ENCODE measurements at places on chromosomes 3 and 15. TPM values are rescaled to one million over a fixed set of nuclear protein-coding genes. Genes with fewer than 3 reads are reported as not detected.

MED12L gene
- 1.8 TPM for polyA plus RNA-seq

CACNA2D2 gene
- 14.6 TPM for polyA plus RNA-seq

GRCh38 chr3:31690771-31691170 lies 158.0 kb downstream of the STT3B start:
- DNase-seq, result no peak

MSL2 gene
- 42.0 TPM for polyA plus RNA-seq

IGF2BP2 gene
- 117 TPM for polyA plus RNA-seq

CDCP1 gene
- polyA plus RNA-seq, result 1.6 TPM

GRCh38 chr3:150472421-150472820 lies 64.3 kb downstream of the TSC22D2 start:
- DNase-seq, result no peak

DNA sequence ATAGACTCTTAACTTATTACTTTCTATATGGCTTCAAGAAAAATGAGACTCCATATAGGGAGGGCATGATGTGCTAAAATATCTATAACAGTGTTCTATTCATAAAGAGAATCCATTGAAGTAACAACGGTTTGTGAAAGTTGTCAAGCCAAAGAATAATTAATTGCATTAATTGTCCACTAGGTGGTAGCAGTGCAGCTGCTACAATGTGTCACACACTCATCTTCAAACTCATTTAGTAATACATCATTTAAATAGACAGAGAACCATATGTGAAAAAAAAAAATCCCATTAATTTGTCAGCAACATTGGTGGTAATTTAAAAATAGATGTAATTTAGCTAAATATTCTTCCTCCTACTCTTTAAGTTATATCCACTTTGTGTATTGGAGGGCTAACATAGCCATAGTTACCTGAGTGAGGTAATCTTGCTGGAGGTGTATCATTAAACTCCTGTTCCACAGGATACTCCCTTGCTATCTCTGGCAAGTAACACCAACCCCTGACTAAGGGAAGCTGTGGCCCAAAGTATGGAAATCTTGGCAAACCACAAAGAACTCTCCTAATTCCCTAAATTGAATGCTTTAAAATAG lies 3.7 kb upstream of the CPA3 start:
- DNase-seq, result no peak

- DNase-seq, result no peak
These were observed 1.1 kb upstream of the INTS14 start for GRCh38 chr15:65611888-65612615.

KNL1 gene
- polyA plus RNA-seq, result 25.6 TPM

- no peak for DNase-seq
These were observed 42.1 kb upstream of the RARB start for GRCh38 chr3:25385807-25386460.

DNA sequence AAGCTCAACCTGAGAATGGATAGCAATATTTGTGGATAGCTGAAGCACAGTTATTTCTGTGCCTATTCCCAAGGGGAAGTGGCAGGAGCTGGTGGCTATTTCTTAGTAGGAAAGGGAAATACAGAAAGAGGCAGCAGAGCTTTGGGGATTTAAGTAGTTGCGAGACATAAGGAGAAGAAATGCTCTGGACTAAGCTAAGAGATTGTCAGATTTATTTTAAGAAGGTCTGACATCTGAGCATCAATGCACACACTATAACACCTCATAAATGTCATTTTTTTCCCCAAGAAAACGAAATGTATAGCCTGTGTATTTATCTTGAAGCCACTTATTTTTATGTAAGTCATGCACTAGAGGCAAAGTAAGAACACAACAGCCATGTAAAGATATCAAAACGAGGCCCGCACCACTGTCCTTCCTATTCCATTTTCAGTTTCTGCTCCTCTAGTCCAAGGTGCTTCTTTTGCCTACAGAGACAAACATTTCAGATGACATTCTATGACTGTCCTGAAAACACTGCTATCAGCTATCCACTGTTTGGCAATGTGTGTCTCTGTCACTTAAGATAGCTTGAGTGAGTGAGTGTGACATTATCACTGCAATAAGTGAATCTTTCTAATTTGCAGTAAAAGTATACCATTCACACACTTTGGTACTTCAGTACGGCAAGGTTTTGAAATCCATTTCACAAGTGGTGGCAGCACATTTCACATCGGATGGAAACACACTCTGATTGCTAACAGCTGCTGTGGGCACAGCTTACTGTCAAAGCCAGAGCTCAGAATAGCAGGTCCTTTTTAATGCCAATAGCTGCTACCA lies 62.7 kb upstream of the ICE2 start:
- no peak for DNase-seq

RGMA gene
- 8.6 TPM for polyA plus RNA-seq

CFAP92 gene
- polyA plus RNA-seq, result 0.95 TPM

DNA sequence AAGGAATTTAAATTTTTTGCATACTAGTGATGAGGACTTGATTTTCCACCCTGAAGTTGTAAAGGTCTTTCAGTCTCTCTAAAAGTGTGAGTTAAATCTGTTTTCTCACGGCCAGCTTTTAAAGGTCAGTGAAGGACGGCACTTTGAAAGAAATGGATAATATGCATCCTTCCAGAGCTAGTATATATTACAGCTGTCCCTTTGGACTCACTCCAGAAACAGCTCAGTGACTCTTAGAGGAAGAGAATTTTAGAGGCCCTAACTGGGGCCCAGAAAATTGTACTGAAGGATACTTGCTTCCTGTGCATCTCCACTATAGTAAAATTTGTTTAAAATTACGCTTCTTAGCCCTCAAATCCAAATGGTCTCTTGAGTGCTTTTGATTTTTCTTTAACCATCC lies 41.6 kb downstream of the PIK3CA start:
- peak; percentile 59 for DNase-seq

GRCh38 chr3:100665230-100665629 lies 44.1 kb upstream of the TFG start:
- no peak for DNase-seq

DNA sequence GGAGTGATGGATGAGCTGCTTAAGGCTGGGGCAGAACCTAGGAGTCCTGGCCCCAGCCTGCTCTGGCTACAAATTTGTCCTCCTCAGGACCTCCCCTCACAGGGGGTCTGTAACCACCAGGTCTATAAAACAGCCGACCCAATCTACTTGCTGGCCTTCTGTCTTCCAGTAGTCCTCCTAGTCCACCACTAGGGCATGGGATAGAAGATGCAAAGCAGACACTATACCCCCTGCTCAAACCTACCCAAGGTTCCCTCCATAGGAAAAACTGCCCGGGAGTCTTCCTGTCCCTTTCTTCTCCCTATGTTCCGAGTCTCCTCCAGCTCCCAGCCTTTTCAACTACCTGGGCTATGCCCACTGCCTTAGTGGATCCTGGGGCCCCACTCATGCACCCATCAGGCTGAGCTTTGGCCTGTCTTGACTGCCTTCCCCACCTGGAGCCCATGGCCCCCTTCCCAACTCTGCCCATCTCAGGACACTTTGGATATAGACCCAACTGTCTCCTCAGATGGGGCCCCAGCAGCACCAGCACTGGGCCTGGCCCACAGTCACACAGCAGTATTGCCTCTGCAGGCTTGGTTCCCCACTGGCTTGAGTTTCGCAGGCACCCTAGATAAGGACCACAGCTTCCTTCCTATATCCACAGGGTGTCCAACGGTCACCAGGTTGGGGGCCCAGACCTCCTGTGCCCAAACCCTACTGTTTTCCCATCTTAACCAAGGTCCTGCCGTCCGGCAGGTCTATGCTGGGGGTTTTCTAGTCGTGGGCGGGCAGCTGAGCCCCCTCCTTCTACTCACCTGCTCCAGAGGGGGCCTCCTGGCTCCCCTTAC lies 1.1 kb downstream of the HYAL3 start:
- DNase-seq, result no peak

DNA sequence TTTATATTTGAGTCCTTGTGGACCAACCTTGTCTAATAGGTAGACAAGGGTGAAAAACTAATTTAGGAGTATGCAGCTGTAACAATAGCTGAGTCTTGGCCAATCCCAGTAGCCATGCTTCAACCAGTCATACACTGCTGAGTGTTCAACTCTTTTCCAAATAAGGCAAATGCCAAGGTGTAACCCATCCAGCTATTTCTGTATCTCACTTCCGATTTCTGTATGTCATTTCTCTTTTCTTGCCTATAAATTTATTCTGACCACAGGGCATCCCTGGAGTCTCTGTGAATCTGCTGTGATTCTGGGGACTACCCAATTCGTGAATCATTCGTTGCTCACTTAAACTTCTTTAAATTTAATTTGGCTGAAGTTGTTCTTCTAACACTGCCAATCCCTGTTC lies 93.2 kb downstream of the MAGI1 start:
- DNase-seq, result no peak

- no peak for DNase-seq
These were observed 274 bp upstream of the ZCWPW2 start for GRCh38 chr3:28348265-28348628.

GRCh38 chr15:92617549-92618520 lies 37.7 kb downstream of the FAM174B start:
- no peak for DNase-seq

GRCh38 chr15:51168700-51169099 lies 74.0 kb upstream of the TNFAIP8L3 start:
- no peak for DNase-seq

C15orf39 gene
- polyA plus RNA-seq, result 12.3 TPM

CADPS gene
- polyA plus RNA-seq, result 1.2 TPM

SH2D7 gene
- polyA plus RNA-seq, result 0.83 TPM

ARHGEF26 gene
- 12.7 TPM for polyA plus RNA-seq

- no peak for DNase-seq
These were observed 67.7 kb upstream of the WNT5A start for GRCh38 chr3:55554634-55555425.

SYNM gene
- polyA plus RNA-seq, result 1.8 TPM

GRCh38 chr3:187213616-187214015 lies 16.3 kb downstream of the RTP1 start:
- DNase-seq, result no peak

GRCh38 chr3:56124546-56124945 lies 343.7 kb downstream of the ERC2 start:
- DNase-seq, result no peak

CDHR4 gene
- not detected for polyA plus RNA-seq

DNA sequence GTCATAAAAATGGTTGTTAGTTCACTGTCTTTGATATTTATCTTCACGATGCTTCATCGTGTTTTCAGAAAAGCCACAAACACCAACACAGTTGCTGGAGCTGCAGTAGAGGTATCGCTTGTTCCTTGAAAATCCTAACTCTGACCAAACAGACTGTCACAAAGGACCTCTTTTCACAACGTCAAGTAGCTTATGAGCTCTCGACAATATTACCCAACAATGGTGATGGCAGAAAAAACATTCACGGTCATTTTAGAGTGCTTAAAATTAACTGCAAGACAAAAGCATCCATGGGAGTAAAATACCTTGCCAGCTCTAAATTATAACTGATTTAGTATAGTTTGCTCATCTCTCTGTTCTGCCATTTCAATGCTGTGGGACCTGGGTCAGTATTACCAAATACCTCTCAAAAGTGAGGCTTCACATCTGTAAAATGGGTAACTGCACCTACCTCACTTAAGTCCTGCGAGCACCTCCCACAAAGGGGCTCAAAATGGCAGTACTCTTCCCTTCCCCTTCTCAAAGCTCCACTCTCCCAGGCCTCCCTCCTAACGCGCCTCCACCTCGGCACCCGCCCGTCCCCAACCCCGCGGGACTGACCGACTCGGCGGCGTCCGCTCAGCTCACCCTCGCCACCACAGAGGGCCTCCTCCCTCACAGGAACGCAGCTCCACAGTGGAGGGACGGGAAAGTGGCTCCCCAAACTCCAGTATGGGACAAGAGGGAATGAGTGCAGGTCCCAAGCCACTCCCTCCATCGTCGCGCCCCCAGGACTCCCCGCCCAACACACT lies 546 bp downstream of the TRIM59 start:
- peak; percentile 52 for DNase-seq

C2CD4A gene
- 0.57 TPM for polyA plus RNA-seq

ADIPOQ gene
- polyA plus RNA-seq, result 0.01 TPM

- peak; percentile 77 for DNase-seq
These were observed 1.1 kb downstream of the SH2D7 start for GRCh38 chr15:78093242-78094020.

- DNase-seq, result peak; percentile 83
These were observed 1.1 kb upstream of the WWTR1 start for GRCh38 chr3:149658744-149659497.

DNA sequence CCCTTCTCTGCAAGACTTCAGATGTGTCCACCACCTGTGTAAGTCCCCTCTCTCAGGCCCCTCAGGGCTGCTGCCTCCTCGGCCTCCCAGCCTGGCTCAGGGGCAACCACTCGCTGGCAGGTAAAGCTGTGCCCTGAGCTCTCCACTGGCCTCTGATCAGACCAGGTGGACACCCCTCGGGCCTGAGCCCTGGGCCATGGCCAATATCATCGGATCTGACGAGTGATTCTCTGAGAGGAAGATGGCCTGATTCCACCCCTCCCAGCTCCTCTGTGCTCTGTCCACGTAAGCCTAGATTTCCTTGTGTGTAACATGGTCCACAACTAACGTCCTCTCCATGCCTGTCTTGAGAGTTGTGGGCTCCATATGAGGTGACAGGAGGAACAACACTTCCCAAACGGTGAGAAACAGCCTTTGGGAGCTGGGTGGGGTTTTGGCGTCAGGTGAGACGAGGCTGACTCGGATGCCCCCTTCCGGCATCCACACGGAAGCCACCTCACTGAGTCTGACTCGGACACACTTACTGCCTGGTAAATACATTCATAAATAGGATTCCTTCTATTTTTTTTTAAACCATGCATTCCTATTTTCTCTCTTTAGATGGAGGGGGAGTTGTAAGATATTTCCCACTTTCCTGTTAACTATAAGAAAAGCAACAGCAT lies 86.8 kb downstream of the NUP210 start:
- no peak for DNase-seq

- no peak for DNase-seq
These were observed 18.4 kb upstream of the LRRK1 start for GRCh38 chr15:100900795-100901169.

DNA sequence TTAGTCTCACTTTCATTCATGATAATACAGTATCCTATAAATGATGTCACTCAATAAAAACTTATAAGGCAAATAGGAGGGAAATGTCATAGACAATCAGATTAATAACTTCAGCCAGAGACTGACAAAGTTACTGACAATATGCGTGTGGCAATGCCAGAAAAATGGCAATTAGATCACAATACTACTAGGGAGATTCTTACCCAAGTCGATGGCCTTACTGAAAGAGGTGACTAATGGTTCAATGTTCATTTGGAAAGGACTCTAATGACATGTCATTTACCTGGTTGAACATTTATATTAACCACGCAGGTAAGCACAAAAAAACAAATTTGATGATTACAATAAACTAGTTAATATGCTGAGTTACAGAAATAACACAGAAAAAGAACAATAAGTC lies 45.9 kb upstream of the WDR5B start:
- no peak for DNase-seq

CCDC13 gene
- 1.8 TPM for polyA plus RNA-seq

GRCh38 chr3:31765871-31766270 lies 215.2 kb downstream of the OSBPL10 start:
- DNase-seq, result no peak

DNA sequence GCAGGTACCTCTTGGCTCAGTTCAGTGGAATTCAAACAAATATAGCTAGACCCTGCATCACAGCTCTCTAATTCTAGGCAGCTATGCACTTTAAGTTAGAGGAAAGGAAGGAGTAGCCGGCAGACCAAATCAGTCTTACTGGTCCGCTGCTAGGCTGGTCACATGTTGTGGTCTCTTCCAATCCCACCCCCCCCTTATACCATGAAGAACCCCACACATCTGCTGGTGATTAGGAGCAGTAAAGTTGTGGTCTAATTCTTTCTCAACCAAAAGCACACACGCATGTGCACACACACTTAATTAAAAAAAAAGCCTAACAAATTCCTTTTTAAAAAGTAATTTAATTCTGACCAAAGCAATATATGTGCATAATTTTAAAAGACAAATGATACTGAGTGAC lies 16.7 kb upstream of the SH3GL3 start:
- DNase-seq, result no peak

- DNase-seq, result no peak
These were observed 826 bp downstream of the LRRC58 start for GRCh38 chr3:120348065-120348990.
